ENCODE measurements at places on chromosomes 1 and 21.

GRCh38 chr1:213759359-213760181 is 228.2 kb upstream of the PROX1 start:
- DNase-seq = no peak

- DNase-seq = no peak
Observed at GRCh38 chr21:18204931-18205330, 39.7 kb upstream of the CHODL start.

DNA sequence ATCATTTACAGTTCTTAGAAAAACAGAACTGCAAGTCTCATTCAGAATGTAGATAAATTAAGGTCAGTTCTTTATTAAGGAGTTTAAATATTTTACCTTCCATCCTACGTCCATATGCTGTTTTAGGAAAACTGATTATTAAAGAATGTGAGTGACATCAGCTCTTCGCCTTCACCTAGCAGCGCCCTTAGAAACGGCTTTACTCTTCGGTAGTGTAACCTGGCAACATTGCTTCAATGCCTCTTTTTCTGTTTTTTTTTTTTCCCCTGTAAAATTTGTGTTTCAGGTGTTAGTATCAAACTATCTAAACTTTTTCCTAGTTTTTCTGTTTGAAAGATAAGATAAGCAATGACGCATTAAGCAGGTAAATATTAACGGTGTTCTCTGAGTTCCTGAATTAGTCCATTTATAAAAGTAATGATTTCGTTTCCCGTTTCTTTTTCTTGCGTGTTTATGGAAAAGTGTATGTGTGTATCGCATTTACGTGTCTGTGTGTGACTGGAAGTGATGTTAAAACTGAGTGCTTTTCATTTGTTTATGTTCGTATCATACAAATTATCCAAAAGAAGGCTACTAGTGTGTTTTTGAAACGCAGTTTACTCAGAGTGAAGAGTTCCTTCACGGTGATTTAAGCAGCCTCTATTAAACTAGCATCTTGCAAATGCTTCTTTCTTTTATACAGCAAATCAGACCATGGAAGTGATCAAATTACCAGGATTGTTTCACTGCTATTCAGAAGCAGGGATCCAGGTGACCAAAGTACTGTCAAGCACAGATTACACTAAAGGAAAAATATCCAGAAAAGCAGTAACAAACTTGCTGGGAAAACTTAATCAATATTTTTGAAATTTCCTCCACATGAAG is 139.0 kb downstream of the SDCCAG8 start:
- DNase-seq = no peak

GRCh38 chr1:196960854-196961253 is 16.5 kb upstream of the CFHR5 start:
- DNase-seq = no peak

GRCh38 chr1:29381426-29381825 is 145.1 kb downstream of the PTPRU start:
- no peak for DNase-seq

DNA sequence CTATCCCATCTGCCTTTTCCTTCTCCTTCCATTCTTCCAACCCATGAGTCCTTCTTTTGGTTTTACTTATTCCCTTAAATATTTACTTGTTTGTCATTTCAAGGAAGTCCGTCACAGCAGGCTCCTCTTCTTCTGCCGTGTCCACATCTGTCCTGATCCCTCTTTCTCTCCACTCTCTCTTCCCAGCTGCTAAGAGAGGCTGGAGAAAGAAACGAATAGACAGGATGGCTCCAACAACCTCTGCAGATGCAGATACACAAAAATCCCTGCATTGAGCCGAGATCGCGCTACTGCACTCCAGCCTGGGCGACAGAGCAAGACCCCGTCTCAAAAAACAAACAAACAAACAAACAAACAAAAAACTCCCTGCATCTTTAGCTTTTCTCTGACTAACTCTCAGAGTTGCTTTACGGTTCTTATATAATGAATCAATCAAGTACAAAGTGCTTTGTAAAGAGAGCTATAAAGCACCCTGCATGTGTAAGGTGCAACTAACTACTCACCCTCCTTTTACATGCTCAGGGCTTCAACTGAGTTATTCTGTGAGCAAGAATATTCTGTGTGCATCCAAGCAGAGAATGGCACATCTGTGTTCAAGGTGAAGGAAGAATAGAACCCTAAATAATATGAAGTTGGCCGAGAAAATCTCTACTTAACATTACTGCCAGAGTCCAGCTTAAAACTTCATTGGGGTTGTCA is 3.8 kb upstream of the SAMD13 start:
- no peak for DNase-seq

DNA sequence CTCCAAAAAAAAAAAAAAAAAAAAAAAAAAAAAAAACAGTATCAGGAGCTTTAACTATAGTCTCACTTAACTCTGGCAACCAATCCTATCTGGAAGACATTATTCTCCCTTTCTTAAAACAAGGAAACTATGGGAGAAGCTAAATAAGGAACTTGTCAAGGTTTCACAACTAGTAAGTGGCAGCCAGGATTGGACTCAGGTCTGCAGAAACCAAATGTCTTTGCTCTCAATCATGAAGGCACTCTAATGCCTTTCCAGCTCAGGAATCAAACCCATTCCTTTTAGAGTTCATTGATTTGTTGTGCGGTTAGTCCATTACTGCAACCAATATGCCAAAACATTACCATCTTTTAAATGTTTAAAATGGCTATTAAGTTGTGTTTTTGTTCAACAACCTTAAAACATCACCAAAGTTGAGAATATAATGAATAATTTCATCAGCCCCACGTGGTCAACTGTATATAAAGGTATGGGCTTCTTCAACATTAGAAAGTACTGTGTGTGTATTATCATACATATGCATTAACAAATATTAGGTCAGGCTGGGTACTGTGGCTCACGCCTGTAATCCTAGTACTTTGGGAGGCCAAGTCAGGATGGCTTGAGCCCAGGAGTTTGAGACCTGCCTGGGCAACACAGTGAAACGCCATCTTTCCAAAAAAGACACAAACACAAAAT is 1.5 kb downstream of the EPRS1 start:
- DNase-seq = no peak

- DNase-seq = peak; percentile 81
Observed at GRCh38 chr1:77514921-77515776, 167.3 kb downstream of the ZZZ3 start.

DNA sequence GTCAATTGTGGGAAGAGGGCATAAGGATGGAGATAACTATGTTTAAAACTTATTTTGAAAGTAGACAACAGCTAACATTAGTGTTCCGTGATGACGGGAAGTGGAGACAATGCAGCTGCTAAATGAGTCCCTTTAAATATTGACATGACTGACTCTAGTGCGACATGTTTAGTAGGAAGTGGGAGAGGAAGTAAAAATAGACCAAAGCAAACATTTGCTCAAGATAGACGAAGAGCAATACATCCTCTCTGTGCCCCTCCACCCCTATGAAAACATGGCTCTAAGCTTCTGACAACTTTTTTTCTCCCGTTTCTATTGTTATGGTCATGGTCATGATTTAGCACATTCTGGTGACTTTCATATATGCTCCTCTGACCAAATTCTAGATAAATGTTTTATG is 60.0 kb upstream of the HMCN1 start:
- DNase-seq = no peak

- DNase-seq = no peak
Observed at GRCh38 chr1:113647164-113647563, 112.1 kb downstream of the PHTF1 start.

- DNase-seq = no peak
Observed at GRCh38 chr1:228084797-228085196, 2.3 kb downstream of the ARF1 start.

DNA sequence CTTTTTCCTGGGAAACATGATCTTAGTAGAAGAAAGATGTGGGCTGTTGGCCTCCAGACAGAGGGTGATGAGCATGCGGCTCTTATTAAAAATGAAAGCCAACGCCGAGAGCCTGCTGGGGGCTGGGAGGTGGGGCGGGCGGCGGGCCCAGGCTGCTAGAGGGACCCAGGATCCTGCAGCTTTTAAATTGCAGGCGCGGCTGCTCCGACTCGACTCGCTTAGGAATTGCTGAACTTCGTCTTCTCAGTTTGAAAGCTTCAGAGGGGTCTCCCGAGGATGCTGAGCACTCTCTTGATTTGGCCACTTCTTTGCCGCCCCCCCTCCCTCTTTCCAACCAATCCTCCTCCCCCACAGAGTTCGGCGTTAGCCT is 1.2 kb downstream of the AGPAT3 start:
- peak; percentile 37 for DNase-seq

DNA sequence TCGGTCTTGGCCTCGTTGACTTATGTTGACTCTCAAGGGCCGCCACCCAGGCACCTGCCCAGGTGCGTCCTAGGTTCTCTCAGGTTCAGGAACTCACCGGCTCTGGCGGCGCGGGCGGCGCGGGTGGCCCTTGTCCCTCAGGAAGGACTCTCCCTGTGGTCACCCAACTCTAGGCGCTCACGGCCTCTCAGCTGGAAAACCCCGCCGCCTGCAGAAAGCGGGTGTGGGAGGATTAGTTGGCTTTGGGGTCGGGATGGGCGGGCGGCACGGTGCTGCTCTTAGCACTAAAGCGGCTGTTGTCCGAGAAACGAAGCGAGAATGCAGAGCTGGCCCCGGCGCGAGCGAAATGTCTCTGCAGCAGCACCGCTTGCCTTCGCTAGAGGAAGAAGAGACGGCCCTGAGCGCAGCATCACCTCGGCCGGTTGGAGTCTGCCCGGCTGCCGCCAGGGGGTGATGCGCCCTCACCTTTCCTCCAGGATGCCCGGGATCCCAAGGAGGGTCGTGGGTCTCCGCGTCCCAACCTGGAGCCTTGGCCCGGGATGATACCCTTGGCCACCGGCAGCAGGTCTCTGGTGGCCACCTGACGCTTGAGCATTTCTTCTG is 8.1 kb upstream of the TADA1 start:
- no peak for DNase-seq

DNA sequence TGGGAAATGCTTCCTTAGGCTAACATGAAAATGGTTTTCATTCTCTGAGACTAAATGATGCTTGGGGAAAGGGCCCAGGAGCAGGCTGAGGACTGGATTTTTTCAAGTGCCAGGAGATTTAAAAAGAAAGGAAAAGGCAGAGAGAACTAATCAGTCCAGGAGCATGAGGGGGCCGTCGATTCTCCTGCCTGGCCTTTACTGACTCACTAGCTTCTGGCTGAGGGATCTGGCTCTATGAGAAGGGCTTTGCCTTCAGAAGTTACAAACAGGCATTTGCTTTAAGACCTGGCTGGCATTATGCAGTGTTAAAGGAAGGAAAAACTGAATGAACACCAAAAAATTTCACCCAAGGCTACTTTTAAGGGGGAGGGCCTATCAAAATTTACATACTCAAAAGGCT is 359.2 kb downstream of the PBX1 start:
- no peak for DNase-seq

DNA sequence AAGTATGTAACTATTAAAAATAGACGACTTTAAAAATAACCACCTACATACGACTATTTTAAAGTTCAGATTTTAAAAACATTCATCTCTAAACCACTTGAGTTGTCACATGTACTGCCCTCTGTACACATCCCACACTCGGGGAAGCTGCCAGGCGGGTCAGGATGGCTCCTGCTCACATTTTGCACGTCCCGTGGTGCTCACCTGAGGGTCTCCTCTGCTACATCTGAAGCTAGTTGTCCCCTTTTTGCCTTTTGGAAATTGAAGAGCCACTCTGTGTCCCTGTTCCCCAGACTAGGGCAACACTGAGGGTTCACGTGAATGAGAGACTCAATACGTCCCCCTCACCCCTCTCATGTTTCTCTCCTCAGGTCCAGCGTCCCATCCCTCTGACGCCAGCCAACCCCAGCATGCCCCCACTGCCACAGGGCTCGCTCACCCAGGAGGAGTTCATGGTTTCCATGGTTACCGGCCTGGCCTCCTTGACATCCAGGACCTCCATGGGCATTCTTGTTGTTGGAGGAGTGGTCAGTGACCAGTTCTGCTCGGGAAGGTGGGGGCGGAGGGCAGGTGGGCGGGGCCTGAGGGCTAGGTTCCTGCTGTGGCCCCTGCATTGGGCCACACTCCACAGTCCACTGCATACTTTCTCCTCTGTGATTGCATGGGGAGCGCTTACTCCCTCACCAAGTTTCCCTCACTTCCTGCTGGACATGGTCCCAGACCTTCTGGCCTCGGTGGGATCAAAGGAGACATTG is 13.0 kb upstream of the MIIP start:
- DNase-seq = no peak

DNA sequence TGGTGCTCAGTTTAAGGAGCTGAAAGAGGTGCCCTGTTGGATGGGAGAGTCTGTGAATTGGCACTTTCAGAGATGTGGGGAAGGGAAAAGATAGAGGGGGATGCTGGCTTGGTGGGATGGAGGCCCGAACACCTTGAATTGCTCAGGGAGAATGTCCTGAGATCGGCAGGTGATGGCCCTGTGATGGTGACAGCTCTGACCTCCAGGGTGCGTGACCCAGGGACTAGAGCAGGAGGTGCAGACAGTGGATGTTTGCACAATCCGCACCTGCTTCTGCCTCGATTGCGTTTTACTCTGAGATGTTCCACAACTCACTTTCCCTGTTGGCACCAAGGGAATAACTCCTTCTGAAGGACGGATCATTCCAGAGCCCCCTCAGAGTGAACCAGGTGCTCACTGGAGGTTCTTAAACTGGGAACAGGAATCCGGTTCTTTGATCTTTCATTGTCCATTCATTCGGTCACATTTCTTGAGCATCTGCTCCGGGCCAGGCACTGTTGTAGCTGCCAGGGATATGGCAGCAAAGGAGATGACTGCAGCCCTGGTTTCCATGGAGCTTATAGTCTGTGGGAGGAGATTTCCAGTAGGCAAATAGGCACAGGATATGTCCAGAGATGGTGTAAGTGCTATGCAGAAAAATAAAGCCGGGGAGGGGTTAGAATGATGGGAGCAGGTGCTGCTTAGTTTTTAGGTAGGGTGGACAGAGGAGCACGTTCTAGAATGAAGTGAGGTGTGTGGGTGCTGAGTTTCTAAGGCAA is 226.6 kb upstream of the TMEM51 start:
- DNase-seq = no peak

- peak; percentile 88 for DNase-seq
Observed at GRCh38 chr1:30888391-30888790, 20.2 kb downstream of the SDC3 start.

GRCh38 chr1:151133018-151133806 is 13.2 kb downstream of the SEMA6C start:
- no peak for DNase-seq

GRCh38 chr21:41664881-41665765 is 101.7 kb downstream of the RIPK4 start:
- peak; percentile 35 for DNase-seq

GRCh38 chr1:41038110-41038509 is 16.6 kb upstream of the SLFNL1 start:
- no peak for DNase-seq

- no peak for DNase-seq
Observed at GRCh38 chr1:5595531-5596170, 396.6 kb downstream of the NPHP4 start.

DNA sequence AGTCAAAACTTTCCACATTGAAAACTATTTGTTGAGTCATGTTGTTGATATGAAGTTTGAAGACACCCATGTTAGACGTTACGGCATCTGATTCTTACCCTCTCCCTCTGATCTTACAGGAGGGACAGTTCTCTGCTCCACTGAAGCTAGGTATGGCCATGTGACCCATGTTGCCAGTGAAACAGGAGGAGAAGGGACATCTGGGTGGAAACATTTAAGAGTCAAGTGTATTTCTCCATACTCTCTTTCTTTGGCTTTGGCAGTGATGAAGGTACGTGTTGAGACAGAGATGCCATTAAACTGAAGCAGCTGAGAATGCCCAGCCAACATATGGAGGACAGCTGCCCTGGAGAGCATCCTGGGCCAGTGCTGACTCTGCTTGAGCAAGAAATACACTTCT is 198.4 kb upstream of the PTGFR start:
- peak; percentile 38 for DNase-seq

- DNase-seq = no peak
Observed at GRCh38 chr1:22121421-22121911, 21.4 kb downstream of the WNT4 start.
